ENCODE measurements at places on chromosomes 3 and 15.

DNA sequence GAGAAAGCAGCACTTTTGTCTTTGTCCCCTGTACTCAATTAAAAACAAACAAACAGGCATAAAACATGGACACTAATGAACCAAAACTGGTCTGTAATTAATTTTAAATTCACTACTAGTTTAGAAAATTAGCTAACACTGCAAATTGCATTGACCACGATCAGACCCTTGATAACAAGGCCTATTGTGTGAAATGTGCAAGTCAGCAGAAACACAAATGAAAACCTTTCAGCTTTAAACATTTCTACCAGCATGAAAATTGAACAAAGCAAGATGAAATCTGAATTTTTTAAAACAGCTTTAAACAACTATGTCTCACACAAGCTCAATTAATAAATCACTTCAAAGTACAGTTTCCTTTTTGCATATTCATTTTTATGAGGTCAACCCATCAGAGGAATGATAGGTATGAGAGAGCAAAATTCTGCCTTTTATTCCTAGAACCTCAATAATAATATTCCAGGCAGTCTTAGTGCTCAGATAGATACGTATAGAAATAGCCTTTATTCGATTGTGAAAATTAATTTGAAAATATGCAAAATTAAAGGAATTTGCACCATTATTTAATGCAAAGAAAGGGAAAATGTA, 27.0 kb upstream of the CHMP2B start:
- no peak for DNase-seq

GRCh38 chr15:90881978-90882721, 2.2 kb upstream of the FES start:
- DNase-seq = no peak

- no peak for DNase-seq
Measured at GRCh38 chr15:67193223-67193990, 61.1 kb downstream of the AAGAB start.

DNA sequence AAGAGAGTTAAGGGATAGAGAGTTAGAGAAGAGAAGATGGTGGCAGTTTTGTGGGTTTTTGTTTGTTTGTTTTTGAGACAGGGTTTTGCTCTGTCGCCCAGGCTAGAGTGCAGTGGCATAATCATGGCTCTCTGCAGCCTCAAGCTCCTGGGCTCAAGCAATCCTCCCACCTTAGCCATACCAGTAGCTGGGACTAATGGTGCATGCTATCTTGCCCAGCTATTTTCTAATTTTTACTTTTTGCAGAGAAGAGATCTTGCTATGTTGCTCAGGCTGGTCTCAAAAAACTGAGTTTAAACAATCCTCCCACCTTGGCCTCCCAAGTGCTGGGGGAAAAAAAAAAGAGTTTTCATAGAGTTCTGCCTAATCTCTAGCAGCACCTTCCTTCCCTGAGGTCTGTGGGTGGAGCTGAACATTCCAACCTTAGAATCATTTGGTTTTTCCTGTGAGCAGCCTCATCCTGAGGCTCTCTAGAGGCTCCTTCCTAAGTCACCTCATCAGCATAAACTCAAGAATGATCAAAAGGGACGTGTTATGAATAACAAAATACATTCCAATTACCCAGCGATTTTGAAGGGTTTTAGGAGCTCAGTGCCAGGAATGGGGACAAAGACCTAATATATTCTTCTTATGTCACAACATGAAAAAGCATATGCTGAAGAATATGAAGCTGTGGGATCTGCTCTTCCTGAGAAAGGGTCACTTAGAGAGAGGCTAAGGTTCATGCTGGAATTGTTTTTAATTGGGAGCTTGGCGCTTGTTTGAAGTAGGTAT, 180.6 kb downstream of the LSAMP start:
- no peak for DNase-seq

- DNase-seq = no peak
Measured at GRCh38 chr15:98941595-98942255, 65.9 kb downstream of the PGPEP1L start.

- DNase-seq = no peak
Measured at GRCh38 chr15:26630857-26631256, 142.0 kb downstream of the GABRB3 start.

All from stimulated activated CD4-positive, alpha-beta T cell treated with anti-CD3 and anti-CD28 coated beads, Interleukin-12 subunit alpha, Interleukin-12 subunit beta, amount 100 ng/mL, for 24 hours (primary cell).